ENCODE measurements at places on chromosomes 4 and X.
A peak's percentile ranks its signal among the peaks of the same experiment; 100 is the strongest.

- peak; percentile 70 for DNase-seq
Observed at GRCh38 chr4:183422962-183423631, 21.3 kb upstream of the CDKN2AIP start.

GRCh38 chrX:116409219-116409618 lies 27.2 kb upstream of the SLC6A14 start:
- DNase-seq, result no peak

GRCh38 chr4:143420227-143420626 lies 83.6 kb downstream of the GAB1 start:
- DNase-seq, result no peak

DNA sequence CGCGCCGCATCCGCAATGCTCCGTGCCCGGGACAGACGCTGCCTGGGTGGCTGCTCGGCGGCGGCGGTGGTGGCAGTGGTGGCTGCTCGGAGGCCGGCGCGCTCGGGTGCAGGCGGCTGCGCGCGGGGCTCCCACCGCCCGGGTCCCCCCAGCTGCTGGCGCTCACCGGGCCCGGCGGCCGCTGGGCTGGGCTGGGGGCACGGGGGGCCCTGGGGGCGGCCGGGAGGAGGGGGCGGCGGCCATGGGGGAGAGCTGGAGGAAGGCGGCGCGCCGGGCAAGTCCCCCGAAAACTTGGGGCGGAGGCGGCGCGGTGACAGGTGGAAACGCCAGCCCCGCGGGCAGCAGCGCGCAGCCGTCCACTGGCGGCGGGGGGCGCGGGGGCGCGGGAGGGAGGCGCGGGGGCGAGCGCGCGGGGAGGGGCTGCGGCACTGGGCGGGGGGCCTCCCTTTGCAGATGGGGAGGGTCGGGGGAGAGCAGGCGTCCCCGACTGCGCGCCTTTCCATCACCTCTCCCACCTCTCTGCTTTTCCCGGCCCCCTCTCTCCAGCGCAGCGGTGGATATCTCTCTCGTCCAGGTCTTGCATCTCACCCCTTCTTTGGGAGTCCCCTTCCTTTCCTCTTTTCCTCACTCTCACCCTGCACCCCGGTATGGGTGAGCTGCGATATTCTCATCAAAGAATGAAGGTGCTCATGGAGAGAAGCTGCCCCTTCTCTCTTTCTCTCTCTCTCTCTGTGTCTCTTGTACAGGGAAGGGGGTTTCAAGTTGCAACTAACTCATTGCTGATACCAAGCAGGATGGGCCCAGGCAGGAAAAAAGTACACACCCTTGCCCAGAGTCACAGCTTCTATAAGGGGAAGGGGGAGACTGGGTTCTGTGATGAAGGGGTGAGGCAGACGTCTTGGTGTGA lies 83.7 kb upstream of the DHRSX start:
- DNase-seq, result no peak

- peak; percentile 52 for DNase-seq
Observed at GRCh38 chr4:159434114-159434870, 331.4 kb downstream of the RAPGEF2 start.

DNA sequence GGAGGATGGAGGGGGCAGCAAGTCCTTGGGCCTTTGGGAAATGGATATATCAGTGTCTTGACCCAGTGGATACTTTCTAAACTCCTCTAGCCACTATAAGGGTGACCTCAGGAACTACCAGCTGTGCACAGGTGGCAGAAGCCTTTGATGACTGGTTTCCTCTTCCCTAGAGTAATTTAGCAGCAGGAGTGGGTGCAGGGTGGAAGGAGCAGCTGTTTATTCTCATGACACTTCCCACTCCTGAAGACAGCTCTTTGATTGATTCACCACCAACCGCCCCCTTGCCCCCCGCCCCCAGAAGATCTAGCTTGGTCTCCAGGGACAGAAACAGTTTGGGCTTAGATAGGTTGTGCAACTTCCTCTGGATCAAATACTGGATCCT lies 63.0 kb downstream of the GPC3 start:
- no peak for DNase-seq
